ENCODE measurements at places on chromosomes 3 and 15.
A peak's percentile ranks its signal among the peaks of the same experiment; 100 is the strongest.

GRCh38 chr15:69161878-69162213 is 1.4 kb downstream of the GLCE start:
- peak; percentile 68 for DNase-seq

- DNase-seq, result no peak
Measured at GRCh38 chr3:149553781-149554451, 79.4 kb downstream of the TM4SF4 start.

- DNase-seq, result peak; percentile 29
Measured at GRCh38 chr3:4977001-4977852, 2.0 kb upstream of the BHLHE40 start.

GRCh38 chr3:105722943-105723556 is 145.8 kb downstream of the CBLB start:
- DNase-seq, result no peak

- no peak for DNase-seq
Measured at GRCh38 chr15:79978655-79979514, 7.9 kb upstream of the BCL2A1 start.

DNA sequence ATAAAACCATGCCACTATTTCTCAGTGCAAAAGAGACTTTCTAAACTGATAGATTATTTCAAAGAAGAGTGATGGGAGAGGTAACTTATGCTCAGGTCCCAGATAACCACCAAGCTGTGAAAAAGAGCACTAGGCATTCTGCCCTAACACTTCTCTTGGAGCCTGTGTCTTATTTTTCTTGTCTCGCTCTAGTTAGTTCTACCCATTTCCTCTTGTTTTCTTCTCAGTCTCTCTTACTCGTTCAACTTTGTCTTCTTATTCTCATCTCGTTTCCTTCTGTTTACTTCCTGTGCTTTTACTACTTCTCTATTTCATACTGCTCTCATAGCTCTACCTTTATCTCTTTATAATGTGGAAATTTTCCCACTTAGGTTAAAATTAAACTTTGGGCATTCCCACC is 91.8 kb upstream of the CGNL1 start:
- DNase-seq, result no peak

GRCh38 chr3:130825762-130826299 is 68.1 kb upstream of the ATP2C1 start:
- no peak for DNase-seq

- no peak for DNase-seq
Measured at GRCh38 chr3:84965141-84965540, 6.4 kb downstream of the CADM2 start.

DNA sequence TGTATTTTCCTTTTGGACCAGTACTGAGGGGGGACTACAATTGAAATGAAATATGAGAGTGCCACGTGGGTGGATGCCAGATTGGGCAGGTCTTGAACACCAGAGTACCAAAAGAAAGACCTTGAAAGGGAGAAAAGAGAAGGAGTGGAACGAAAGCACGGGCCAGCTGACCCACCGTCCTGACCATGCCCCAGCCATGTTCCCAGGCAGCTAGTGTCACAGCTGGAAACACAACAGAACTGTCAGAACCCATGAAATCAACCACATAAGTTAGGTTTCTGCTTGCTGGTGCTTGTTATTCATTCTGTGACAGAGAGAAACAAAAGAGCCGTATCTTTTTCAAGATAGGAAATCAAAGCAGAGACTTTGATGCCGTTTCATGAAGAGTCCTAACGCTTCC is 268.8 kb downstream of the MEX3B start:
- no peak for DNase-seq
